Activated T-helper 1 cell treated with anti-CD3 and anti-CD28 coated beads, Interleukin-12 subunit alpha, Interleukin-12 subunit beta, Interleukin-2, Interleukin-4 antibody, amounts not matched to agents 30 ng/mL and 10 ng/mL and 1 ng/mL, durations not matched to agents 14 hours and 24 hours and 36 hours (primary cell): ENCODE measurements at places on chromosomes 3 and 15. TPM values are rescaled to one million over a fixed set of nuclear protein-coding genes. Genes with fewer than 3 reads are reported as not detected.

DNA sequence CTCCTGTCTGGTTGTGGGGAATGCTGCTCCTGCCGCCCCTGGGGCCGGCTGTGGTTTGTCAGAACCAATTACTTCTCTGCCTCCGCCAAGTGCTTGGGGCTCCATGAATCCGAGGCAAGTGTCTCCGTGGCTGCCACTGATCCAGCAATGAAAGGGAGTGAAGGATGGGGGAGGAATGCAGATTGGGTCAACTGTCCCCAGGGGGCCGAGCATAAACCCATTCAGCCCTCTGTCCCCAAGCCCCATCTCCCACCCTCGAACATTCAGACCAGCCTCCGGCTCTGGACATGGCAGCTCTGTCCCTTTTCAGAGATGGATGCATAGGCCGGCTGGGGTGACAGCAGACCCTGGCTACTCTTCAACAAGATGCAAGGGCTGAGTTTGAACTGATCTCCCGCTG is 35.5 kb downstream of the CACNA2D2 start:
- no peak for DNase-seq

DNA sequence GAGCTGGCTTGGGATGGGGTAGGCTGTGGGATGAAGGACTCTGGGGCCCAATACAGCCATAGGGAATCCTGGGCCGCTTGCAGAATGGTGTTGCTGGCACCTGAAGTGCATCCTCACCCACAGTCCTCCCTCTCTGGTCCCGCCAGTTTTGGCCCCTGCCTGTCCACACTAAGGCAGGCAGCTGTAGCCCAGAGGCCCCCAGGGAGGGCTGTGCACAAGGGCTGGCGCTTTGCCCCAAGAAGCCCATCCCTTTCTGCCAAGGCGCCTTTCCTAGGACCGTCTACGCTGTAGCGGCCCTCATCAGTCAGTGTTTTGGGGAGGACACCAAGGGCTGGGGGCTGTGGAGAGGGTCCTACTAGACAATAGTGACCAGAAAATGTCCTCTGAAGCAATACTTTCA is 116.2 kb upstream of the ABHD17C start:
- no peak for DNase-seq

DNA sequence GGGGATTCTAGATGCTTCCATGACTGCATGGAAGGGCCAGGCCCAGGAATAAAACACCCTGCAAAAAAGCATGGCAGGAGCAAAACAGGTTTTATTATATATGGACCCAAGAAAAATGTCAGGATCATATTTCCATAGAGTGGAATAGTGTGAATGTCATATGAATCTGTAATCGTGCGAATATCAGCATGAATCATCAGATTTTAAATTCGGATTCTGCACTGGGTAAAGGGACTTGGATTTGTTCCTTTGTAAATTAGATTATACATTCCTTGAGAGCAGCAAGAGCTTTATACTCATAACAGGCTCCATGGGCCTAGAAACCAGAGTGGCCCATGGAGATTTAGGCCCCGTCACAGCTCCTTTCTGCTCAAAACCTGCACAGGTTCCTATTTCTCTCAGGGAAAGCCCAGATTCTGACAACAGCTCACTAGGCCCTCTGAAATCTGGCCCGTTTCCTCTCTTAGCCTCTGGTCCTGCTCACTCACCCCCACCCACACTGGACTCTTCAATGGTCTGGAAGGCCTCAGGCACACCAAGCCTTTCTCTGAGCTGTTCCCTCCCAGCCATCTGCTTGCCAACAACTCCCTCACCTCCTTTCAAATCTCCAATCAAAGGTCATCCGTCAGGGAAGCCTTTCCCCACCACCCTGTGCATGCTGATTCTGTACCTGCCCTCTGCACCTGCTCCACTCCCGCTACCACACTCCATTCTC is 76.0 kb downstream of the FEM1B start:
- DNase-seq, result no peak

DNA sequence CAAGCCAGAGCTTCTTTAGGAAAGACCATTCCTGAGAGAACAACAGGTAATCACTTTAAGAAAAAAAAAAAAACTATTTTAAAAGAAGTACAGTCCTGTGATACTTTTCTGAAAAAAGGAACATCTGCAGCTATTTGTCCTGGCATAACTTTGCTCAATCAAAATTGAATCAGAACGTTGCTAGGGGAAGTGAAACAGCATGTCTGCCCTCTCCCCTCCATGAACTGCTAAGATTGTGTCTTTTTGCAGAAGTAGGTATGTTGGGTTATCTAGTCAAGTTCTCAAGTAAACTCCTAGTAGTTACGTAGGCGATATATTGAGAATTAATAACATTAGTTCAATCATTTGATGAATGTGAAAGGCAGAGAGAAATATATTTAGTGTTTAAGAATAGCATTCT is 1013.3 kb downstream of the TUSC7 start:
- DNase-seq, result no peak

GRCh38 chr3:124592658-124593441 is 137.4 kb upstream of the UMPS start:
- DNase-seq, result no peak

DNA sequence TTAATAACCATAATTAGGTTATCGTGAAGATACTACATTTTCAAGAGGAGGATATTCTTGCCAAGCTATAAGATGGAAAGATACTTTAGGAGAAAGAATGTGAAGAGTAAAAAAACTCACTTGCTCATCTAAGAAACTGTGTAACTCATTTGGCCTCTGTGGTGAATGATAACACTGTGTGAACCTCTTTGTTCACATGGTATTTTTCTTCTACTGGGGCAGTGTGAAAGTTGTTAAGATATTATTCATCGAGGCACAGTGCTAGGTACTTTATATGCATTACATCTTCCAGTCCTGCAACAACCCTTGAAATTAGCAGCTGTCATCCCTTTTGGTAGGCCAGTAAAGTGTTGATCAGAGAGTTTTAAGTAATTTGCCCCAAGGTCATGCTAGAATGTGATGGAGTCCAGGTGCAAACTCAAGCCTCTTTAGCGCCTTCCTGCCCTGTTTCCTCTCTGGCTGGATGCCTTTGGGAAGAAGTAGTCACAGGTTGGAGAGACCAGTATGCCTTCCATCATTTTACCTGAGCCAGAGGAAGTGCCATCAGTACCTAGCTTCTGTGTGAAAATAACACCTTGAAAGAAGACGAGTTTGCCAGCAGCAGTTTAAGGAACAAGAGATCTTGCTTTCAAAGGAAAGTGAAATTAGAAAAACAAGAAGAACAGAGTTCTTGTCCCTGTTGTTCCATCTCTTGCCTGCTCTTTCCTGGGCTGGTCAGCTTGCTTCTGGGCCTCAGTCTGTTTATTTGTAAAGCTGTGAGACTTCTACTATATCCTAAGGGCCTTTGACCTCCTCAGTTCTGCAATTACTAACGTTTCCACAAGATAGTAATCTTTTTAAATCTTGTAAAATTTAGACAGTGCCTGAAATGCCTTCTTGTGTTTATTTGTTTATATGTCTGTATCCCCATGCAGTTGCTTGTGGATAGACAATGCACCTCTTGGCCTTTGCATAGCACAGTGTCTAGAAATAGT is 179.3 kb downstream of the FNDC3B start:
- DNase-seq, result no peak

- DNase-seq, result no peak
Observed at GRCh38 chr3:73546961-73547360, 77.8 kb downstream of the PDZRN3 start.

DNA sequence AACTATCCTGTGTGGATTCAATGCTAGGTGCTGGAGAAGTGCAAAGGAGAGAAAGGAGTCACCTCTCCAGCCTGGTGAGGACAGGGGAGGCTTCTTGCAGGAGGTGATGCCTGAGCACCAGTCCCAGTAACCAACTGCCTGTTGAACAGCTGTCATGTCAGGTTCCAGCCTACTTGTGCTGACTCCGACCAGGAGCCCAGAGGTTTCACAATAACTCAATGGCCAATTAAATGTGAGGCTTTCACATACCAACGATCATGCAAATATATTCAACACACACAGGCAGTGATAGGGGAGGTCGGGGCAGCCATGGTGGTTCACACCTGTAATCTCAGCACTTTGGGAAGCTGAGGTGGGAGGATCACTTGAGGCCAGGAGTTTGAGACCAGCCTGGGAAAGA is 7.7 kb downstream of the SORD start:
- DNase-seq, result no peak

DNA sequence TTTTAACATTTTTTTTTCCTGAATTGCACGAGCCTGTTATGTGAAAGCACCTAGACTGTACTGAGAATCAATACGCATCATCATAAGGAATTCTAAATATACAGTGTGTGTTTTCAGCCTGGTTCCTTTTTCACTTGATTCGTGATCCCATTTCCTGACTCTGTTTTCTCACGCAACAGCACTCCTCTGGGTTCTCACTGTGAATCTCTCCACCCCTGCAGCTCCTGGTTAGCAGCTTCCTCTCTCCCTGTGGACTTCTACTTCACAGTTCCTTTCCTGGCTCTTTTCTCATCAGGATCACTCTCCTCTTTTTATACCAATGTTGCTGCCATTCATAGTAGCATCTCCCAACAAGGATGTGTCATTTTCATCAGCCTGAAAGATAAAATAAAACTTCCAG is 297.2 kb downstream of the CADM2 start:
- DNase-seq, result no peak

DNA sequence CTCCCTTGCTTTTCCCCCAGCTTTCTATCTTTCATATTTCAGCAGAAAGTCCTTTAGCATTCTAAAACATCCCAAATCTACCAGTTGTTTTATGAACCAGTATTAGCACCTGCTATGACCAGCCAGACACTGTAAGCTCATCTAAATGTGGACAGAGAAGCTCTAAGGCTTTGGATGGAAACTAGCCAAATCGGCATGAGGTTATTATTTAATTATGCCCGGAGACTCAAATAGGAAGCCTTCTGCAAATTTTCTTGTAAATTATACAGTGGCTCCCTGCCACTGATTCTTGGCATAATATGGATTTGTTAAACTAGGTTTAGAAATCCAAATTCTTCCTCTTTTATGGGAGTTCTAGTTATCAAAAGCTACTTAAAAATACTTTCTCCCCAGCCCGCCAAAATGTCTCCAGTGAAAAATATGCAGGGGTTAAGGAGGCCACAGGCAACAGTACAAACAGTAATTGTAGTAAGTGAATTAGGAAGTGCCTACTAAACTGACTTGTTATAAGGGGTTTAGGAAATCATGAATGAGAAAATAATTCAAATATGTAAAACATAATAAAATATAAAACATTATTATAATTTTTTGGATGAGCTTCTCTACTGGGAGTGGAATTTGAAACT is 15.4 kb downstream of the MYH15 start:
- no peak for DNase-seq

- DNase-seq, result no peak
Observed at GRCh38 chr3:114528517-114528916, 234.7 kb downstream of the TIGIT start.

- DNase-seq, result no peak
Observed at GRCh38 chr3:78204977-78205376, 1165.1 kb downstream of the ROBO2 start.

DNA sequence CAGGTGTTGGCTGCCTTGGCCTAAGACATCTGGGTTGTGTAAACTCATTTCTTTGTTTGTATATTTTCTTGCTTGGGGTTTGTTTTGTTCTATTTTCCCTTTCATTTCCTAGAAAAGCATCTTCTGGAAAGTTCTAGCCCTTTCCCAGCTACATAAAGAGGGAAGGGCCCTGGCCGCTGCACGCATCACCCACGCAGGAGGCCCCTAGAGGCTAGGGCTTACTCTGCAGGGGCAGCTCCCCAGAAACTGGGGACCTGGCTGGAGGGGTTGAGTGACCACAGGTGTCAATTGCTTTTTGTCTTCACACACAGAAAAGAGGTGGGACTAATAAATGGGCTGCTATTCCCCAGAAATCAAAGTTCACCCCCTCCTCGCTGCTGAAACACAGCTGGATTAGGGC is 52.6 kb downstream of the PDIA5 start:
- no peak for DNase-seq

GRCh38 chr3:5330152-5330810 is 142.8 kb downstream of the EDEM1 start:
- DNase-seq, result no peak

DNA sequence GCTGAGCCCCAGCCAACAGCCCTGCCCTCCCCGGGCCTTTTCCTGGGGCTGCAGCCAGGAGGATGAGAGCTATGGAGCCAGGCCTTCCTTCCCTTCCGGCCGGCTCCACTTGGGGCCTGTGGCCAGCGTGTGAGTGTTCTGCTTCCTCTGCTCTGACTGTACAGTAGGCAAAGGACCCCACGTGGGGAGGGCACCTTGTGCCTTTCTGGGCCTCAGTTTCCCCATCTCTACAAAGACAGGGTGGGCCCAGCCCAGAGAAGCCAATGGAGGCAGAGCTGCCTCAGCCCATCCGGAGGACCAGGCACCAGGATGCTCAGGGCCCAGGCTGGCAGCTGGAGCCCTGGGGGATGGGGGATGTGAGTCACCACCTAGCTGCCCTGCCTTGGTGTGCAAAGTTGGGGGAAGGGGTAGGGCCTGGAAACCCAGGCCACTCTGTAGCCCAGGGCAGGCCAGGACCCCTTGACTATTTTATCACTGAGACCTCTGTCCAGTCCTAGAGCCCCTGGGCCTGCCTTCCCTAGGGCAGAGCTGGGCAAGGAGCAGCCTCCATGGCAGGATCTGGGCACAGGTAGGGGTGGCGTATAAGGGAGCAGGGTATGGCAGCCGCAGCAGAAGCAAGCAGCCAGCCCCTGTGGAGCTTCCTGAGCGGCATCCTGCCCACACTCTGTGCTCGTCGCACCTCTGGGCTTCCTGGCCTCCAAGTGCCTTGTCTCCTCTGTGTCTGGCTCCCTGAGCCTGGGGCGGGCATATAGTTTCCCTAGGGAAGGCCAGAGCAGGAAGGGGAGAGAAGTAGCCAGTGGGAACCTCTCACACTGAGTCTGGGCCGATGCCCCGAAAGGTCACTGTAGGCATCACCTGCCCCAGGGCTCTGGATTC is 1.8 kb downstream of the PSTPIP1 start:
- DNase-seq, result no peak

DNA sequence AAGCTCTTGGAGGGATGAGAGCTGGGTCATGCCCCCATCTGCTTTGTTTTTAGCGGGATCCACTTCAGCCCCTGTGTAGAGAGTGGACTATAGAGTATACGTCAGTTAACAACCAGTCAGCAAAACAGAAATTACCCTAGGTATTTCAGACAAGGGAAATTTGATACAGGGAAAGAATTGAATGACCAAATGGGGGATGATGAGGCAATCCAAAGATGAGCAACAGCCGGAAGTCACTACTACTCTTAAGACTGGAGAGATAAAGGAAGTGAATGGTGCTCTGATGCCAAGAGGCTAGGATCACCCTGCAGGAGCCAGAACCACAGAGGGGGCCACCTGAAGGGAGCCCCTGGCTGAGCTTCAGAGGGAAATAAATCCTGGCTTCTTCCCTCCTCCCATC is 1.7 kb upstream of the GPR62 start:
- no peak for DNase-seq

IFRD2 gene
- total RNA-seq, result 215 TPM in 2 replicates

GOLGA6L7 gene
- not detected in 2 replicates for total RNA-seq

MESP2 gene
- 0.10 TPM in 1 of 2 replicates, not detected in the other for total RNA-seq

GOLGA8Q gene
- total RNA-seq, result 1.1 and 2.0 TPM in 2 replicates

PRR23E gene
- total RNA-seq, result not detected in 2 replicates

GOLGA6L9 gene
- 1.2 and 1.8 TPM in 2 replicates for total RNA-seq

MKRN2 gene
- 28.5 and 28.6 TPM in 2 replicates for total RNA-seq

OR5K2 gene
- total RNA-seq, result not detected in 2 replicates

FEZF2 gene
- not detected in 2 replicates for total RNA-seq
